ENCODE measurements at places on chromosomes 3 and 15. TPM values are rescaled to one million over a fixed set of nuclear protein-coding genes. Genes with fewer than 3 reads are reported as not detected.

Gene NR2E3
- not detected for total RNA-seq

- DNase-seq = no peak
These were observed 526.8 kb downstream of the VGLL3 start for GRCh38 chr3:86464180-86464579.

DNA sequence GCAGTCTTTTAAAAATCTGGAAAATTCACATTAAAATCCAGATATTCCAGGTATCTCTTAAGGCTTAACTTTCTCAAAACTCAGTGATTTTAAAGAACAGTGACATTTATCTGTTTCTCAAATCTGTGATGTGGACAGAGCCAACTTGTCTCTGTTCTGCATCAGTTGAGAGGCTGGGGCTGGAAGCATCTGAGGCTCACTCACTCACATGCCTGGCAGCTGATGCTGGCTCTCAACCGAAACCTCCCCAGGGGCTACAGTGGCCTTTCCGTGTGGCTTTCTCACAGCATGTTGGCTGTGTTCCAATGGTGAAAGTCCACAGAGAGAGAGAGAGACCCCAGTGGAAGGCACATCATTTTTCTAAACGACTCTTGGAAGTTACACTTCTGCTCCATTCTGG, 53.5 kb downstream of the CEMIP start:
- no peak for DNase-seq

DNA sequence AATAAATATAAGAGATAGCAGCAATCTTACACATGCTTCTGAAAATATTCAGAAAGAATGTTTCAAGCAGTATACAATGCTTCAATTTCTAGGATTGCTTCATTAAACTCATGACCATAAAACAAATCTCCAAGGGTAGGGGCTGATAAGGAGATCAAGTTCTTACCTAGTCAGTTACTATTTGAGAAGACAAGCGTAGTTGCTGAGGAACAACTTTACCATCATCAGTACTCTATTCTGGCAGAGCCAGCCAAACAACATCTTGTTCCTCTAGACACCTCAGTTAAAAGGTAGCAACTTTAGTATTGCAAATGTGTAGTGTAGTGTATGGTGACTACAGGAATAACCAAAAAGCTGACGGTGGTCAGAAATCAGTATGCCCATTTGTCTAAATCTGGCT, 85.4 kb upstream of the CHRM5 start:
- DNase-seq = no peak

GRCh38 chr3:174951498-174952005, 92.4 kb downstream of the NAALADL2 start:
- DNase-seq = no peak

- no peak for DNase-seq
These were observed 65.1 kb downstream of the PIK3CB start for GRCh38 chr3:138769616-138770015.

DNA sequence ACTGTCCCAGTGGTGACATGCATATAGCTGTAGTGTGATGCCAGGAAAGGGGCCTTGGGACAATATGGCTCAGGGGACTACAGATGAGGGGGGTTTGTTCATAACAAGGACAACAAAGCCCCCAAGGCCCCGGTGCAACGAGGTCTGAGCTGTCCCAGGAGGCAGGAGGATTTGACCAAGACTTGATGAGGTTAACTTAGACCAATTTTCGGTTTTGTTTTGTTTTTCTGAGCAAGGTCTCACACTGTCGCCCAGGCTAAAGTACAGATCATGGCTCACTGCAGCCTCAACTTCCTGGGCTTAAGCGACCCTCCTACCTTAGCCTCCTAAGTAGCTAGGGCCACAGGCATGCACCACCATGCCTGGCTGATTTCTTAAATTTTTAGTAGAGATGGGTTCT, 23.8 kb downstream of the EFCAB12 start:
- DNase-seq = no peak

GRCh38 chr3:114758831-114759699, 388.0 kb downstream of the ZBTB20 start:
- no peak for DNase-seq

DNA sequence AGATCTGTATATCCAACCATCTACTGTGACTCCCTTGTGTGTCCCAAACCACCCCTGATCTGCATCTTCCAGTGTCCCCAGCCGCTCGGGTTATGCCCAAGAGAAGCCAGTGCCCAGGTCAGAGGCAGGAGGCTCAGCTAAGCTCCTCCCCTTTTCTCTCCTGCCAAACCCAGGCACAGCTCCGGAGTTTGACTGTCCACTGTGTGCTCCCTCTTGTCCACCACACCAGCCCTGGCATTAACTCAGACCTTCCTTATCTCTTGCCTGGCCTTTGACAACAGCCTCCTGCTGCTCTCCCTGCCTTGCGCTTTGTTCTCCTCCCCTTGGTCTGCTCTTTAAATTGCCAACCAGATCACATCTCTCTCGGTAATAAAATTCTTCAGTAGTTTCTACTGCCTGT, 39.3 kb downstream of the DGKG start:
- no peak for DNase-seq

Data from lower lobe of right lung (tissue), 2 donors.